NCI-H774 (cell line): ENCODE measurements at places on chromosomes 2 and 18.

DNA sequence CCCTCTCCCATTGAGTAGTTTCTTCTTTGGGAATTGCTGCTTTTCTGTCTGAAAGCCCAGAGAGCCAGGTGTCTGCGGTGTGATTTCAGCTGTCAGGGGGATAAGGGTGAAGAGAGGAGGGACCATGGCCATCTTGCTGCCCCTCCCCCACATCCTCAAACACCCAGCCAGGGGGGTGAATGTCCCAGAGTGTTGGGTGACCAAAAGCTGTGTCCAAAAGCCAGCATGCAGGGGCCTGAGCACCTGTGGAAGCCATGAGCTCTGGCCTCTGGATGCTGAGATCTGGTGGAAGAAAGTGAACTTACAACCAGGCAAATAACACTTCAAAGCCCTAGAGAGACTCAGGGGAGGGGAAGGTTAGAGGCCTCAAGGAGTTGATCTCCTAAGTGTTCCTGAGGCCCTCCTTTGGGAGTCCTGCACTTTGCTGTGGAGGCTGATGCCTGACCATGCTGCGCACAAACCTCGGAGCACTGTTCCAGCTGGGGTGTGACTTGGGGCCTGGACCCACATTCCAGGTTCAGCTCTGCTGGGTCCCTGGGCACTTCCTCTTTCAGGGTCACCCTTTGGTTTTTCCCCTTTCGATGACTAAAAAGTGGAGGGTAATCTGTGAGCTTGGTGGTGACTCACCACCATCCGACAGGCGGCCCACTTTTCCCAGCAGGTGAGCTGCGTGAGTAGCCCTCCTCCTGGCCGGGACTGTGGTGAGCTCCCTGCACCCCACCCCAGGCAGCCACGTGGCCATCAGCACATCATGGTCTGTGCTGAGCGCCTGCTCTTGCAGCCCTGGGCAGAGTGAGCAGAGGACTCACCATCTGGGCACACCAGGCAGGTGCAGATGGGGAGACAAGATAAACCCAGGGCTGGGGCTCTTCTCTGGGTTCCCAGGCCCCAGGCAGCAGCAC, 66.8 kb upstream of the FOSL2 start:
- no peak for DNase-seq

DNA sequence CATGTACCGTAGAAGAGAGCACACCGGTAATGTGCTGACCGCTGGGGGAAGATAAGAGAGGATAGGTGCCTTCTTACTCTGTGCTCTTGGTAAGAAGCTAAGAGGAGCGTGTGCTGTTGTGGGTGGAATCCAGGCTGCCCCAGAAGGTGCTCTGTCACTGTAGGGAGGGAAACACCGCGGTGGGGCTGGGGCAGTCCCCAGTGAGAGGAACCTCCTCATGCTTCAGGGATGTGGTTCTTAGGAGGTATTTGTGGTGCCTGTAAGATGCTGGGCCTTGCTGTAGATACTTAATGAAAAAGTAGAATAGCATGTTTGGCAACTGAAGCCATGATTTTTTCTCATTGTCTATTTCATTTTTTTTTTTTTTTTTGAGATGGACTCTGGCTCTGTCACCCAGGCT, 1.1 kb downstream of the COLEC11 start:
- no peak for DNase-seq

DNA sequence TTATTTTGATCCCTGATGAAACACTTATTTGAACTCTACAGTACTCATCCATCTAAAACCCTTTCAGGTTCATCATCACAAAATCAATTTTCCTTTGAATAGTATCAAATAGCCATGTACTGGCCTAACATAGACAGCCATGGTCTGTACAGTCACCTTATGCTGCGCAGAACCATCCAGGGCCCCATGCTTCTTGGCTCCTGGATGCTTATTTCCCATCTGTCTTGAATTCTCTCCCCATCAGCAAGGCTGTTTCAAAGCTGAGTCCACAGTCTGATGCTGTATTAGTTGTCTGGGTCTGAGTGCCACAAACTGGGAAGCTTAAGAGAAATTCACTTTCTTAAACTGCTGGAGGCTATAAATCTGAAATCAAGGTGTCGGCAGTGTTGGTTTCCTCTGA, 290.2 kb downstream of the OSR1 start:
- no peak for DNase-seq

GRCh38 chr2:157875641-157876065, 477 bp downstream of the ACVR1 start:
- no peak for DNase-seq

- no peak for DNase-seq
These were observed 40.6 kb upstream of the ANXA4 start for GRCh38 chr2:69701100-69701945.

DNA sequence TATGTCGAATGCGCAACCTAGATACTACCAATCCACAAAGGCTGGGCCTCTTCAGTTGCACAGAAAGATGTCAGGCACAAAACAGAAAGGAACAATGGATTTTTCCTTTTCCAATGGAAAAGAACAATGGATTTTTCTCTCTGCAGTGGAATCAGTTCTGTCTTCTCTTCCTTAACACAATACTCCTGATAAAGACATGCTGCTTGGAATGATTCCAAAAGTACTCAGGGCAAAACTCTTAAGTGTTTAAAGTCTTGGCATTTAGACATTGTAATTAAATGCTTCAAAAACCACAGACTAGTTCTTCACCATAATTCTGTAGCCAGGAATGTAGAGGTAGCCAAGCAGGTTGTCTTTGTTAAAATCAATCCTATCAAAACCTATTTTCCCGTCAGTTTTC, 46.7 kb upstream of the FLACC1 start:
- no peak for DNase-seq

GRCh38 chr2:151476287-151476686, 66.6 kb downstream of the RIF1 start:
- DNase-seq, result no peak

- DNase-seq, result no peak
These were observed 142.2 kb downstream of the EPHA4 start for GRCh38 chr2:221429741-221430491.

DNA sequence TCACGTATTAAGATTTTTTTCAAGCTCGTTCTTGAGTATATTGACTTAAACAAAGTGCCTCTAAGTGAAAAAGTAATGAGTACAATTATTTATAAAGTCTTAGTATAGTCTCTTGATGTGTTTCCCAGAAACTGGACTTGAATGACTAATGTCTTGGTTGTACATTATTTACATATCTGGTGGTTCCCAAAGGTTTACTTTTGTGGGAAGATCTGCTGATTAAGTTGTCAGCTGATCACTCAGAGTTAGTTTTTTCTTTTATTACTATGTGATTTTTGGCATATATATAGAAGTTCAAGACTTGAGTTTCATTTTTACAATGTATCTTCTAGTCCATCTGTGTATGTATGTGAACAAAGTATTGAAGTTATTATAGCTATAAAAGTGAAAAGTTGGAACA, 29.5 kb downstream of the RNF144A start:
- no peak for DNase-seq
